ENCODE measurements at places on chromosomes 7 and 10.

GRCh38 chr10:131032329-131033165, 279.0 kb downstream of the TCERG1L start:
- no peak for DNase-seq

DNA sequence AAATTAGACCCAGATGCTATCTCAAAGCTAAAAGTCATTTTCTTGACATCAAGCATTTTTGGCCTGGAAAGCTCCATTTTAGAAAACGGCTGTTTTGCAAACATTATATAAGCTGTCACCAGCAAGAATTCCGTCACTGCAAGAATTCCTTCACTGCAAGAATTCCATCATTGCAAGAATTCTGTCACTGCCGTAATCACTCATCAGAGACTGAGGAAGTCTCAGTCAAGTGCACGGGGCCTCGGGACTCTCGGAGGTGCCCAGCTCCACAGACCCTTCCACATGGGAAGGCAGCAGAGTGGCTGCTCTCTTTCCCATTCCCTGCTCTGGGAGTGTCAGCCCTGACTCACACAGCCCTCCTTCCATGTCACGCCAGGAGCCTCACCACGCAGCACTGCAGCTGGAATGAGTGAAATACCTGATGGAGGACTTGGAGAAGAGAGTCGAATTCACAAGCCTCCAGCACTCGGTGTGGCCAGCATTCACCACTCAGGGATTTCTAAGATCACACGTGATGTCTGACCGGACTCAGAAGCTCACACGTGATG, 168.3 kb downstream of the PTPRN2 start:
- DNase-seq: no peak

- DNase-seq: no peak
These were observed 27.1 kb upstream of the PTPRN2 start for GRCh38 chr7:158614700-158615099.

DNA sequence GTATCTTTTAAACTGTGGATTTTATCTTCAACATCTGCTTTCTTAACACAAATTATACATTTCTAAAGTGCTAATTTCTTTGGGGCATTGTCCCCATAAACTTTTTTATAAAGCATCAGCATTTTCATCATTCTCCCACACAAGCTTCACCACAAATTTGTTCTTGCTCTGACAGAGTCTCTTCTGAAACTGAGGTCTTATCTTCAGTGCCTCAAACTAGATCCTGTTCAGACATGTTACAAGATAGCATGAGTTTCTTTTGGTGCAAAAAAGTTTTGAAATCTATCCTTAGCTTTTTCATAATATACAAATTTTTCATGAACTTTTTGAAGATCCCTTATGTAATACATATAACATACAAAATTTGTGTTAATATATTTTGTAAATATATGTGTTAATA, 346.6 kb downstream of the IPMK start:
- DNase-seq: no peak

DNA sequence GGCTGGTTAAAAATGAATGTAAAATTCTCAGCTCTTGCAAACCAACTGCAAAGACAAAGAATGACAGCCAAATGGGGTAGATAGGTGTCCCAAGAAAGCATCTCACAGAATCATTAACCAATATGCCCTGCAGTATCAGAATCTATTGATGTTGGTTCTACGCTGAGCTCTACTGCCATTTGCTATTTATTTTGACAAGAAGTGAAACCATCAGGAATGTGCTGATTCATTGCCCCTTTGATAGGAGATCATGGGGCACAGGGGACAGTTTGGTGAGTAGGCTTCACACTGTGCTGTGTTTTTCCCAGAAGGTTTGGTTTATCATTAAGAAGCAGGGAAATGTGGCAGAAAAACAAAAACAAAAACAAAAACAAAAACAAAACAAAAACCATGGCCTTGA, 19.4 kb upstream of the CDC14C start:
- no peak for DNase-seq

DNA sequence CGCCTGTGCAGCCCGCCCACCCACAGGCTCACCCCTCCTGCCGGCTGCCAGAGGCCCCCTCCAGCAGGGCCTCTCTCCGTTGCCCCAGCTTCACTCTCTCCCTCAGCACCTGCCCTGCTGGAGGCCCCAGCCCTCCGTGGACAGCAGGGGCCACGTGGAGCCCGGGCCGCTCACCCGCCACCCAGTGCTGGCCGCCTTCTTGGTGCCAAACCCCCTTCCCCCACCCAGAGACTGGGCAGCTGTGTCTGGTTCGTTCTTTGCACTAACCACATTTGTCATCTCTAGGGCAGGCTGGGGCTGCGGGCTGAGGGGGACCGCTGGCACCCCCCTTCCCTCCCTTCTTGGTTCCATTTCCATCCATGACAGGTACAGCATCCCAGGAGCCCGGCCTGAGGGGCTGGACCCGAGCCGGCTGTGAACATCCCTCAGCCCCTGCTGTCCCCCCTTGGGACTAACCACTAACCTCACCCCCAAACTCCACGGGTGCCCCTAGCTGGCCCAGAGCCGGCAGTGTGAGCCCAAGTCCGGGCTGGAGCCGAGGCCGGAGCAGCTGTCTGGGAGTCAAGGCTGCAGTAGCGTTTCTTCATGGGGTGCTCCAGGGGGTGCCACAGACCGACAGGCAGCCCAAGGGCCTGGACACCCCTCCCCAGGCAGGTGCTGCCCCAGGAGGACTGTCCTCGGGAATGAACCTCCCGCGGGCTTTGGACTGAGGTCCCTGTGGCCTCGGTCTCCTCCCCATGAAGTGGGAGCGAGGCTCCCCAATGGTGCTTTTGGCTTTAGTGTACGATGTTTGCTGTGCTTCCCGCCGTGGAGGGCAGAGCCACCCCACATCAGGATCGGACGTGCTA, 25.5 kb upstream of the AMZ1 start:
- no peak for DNase-seq

GRCh38 chr7:37230221-37230620, 218.4 kb downstream of the ELMO1 start:
- DNase-seq: no peak

GRCh38 chr10:11194859-11195586, 177.4 kb downstream of the CELF2 start:
- DNase-seq: no peak

Data from T1000 (cell line).